ENCODE measurements at places on chromosomes 2 and 18. TPM values are rescaled to one million over a fixed set of nuclear protein-coding genes. Genes with fewer than 3 reads are reported as not detected.

Gene TUBA4B
- total RNA-seq: not detected

Gene ZAP70
- 4.8 TPM for total RNA-seq

Gene R3HDM1
- 54.8 TPM for total RNA-seq

- no peak for DNase-seq
- H3K4me1 ChIP-seq: peaks cover 37% of the 10 kb centered on the region
- H3K4me3 ChIP-seq: peak overlapping the region; percentile 11
- no peaks in the 10 kb centered on the region for H3K27me3 ChIP-seq
Measured at GRCh38 chr2:25514043-25514637, 159.2 kb downstream of the DTNB start.

Gene PLEKHH2
- total RNA-seq: 0.07 TPM

- H3K4me1 ChIP-seq: no peaks in the 10 kb centered on the region
- H3K4me3 ChIP-seq: no peak overlapping the region
- H3K27ac ChIP-seq: no peak overlapping the region
- DNase-seq: no peak
- no peaks in the 10 kb centered on the region for H3K27me3 ChIP-seq
- H3K36me3 ChIP-seq: no peaks in the 10 kb centered on the region
Measured at GRCh38 chr2:220246386-220246785, 619.0 kb downstream of the SLC4A3 start.

Gene CKAP2L
- total RNA-seq: 1.2 TPM
